Stimulated activated CD4-positive, alpha-beta T cell treated with anti-CD3 and anti-CD28 coated beads, Interleukin-15, amount 100 ng/mL, for 1 hour (primary cell): ENCODE measurements at places on chromosomes 7 and 10.

- DNase-seq = no peak
These were observed 67.5 kb upstream of the EFCAB10 start for GRCh38 chr7:105648561-105649401.

GRCh38 chr10:62001898-62002297 is 100.4 kb downstream of the ARID5B start:
- no peak for DNase-seq

- no peak for DNase-seq
These were observed 306.3 kb upstream of the SP8 start for GRCh38 chr7:21092766-21093702.

- peak; percentile 21 for DNase-seq
These were observed 92.3 kb downstream of the RNF216 start for GRCh38 chr7:5689118-5689517.

- no peak for DNase-seq
These were observed 18.3 kb downstream of the CLCN1 start for GRCh38 chr7:143334244-143334643.

GRCh38 chr7:3722396-3722922 is 421.4 kb downstream of the SDK1 start:
- peak; percentile 1 for DNase-seq

GRCh38 chr10:71241114-71241829 is 28.9 kb downstream of the UNC5B start:
- no peak for DNase-seq

- DNase-seq = no peak
These were observed 180.2 kb upstream of the CACNA2D1 start for GRCh38 chr7:82623812-82624211.

- DNase-seq = no peak
These were observed 4.8 kb upstream of the MTG1 start for GRCh38 chr10:133388973-133389818.

DNA sequence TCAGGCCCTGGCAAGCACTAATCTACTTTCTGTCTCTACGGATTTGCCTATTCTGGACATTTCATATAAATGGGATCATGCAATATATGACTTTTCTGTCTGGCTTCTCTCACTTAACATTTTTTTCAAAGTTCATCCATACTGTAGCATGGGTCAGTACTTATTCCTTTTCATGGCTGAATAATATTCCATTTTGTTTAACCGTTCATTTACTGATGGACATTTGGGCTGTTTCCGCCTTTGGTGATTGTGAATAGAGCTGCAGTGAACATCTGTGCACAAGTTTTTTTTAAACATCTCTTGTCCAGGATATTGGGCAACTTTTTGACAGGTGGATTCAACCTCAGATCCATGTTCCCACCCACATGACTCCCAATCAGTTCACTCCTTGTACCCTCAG is 31.0 kb downstream of the AIFM2 start:
- DNase-seq = no peak

DNA sequence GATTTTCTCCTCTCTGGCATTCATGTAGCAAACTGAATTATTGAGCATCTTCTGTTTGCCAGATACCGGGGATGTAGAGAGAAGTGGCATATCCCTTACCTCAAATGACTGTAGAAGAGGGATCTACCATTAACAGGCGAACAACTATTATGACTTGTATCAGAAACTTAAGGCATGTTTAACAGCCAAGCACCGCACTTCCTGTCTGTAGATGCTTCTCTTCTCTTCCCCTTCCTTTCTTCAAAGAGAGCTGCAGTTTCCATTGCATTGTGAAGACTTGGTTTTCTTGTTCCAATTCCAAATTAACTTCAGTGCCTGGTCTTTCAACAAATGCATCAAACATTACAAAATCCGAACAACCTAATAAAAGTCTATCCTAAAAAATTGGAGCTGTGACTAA is 49.3 kb downstream of the LRRC4 start:
- DNase-seq = no peak

- no peak for DNase-seq
These were observed 219.6 kb downstream of the KCNMA1 start for GRCh38 chr10:77417806-77418640.

DNA sequence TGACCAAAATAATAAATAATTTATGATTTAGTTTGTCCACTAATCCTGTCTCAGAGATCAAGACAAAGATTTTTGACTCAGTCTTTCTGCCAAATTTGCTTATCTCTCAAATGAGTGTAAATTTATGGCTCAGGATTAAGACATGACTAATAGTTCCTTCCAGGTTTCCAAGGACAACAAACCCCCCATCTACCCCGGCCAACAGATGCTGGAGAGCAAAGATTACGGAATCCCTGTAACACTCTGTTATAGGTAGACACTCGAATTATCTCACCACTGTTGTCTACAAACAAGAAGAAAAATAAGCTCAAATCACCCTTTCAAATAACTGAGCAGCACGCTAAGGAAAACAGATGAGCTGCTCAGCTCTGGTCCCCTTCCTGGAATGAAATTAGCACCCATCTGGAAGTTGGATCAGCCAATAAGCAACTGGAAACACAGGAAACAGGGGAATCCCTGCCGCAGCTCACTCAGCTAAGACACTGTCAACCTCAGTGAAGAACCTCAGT is 56.8 kb upstream of the SVIL start:
- no peak for DNase-seq

- DNase-seq = no peak
These were observed 227.5 kb downstream of the TEX36 start for GRCh38 chr10:125455431-125455830.

DNA sequence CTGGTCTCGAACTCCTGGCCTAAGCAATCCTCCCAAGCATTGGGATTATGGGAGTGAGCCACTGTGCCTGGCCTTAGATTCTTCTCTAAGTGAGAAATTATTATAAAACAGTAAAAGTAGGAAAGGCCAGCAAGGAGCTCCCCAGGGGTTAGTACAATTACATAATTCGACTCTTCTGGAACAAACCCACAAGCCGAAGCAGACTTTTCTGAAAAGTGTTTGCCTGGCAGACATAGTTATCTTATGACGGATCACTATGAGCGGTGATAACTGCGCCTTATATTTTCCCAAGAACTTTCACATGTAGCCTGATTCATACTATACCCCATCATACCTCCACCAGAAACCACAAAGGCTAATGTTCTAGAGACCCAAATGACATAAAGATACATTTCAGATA is 30.2 kb upstream of the SH3PXD2A start:
- DNase-seq = no peak

- no peak for DNase-seq
These were observed 404.6 kb upstream of the KCND2 start for GRCh38 chr7:119868387-119868786.

- DNase-seq = no peak
These were observed 141.9 kb downstream of the JMJD1C start for GRCh38 chr10:63323701-63324494.

DNA sequence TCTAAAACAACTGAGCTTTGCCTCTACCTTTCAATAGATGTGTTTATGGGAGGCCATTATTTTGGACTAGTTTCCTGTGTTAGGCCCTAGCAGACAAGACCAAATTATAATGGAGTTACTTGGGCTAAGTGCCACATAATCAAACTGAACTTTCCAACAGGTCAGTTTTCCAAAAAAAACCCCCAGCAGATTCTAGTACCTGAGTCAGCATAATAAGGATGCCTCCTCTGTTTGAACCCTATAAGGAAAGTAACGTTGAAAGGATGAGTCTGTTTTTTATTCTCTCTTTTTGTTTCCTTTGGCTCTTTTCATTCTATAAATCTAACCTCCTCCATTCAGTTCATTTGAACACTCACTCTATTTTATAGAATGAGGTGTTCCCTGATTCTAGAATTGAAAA is 148.1 kb upstream of the FAM3C start:
- no peak for DNase-seq

DNA sequence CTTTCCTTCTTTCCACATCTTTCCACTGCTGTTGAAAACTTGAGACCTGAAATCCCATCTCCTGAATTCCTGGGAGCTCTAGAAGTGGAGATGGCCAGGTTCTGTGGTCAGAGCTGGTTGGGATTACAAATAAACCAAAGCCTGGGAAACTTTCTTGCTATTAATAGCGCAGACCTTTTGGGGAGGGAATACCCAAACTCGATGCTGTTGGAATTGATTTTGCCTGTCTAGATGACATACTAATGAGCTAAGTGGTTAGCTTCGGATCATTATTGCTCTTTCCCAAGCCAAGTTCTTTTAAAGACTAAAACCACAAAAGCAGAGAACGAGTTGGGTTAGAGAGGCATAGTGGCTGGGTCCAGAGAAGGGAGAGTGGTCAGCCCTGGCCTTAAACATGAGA is 76.6 kb downstream of the TCF7L2 start:
- DNase-seq = no peak

DNA sequence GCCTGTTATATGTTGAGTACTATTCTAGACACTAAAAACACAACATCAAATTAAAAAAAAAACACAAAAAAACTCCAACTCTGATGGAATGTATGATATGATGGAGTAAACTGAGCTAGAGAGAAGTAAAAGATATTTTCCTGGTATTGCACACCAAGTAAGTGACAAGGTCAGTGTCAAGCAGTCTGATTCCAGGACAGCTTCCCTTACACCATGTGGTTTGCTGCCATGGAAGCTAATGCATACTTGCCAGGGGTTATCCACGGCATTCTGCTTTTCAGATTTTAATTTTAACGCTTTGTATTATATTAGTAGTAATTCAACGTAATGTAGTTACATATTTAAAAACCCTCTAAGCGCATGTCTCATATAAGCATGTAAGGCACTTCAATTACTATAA is 48.4 kb downstream of the CACNA2D1 start:
- no peak for DNase-seq

DNA sequence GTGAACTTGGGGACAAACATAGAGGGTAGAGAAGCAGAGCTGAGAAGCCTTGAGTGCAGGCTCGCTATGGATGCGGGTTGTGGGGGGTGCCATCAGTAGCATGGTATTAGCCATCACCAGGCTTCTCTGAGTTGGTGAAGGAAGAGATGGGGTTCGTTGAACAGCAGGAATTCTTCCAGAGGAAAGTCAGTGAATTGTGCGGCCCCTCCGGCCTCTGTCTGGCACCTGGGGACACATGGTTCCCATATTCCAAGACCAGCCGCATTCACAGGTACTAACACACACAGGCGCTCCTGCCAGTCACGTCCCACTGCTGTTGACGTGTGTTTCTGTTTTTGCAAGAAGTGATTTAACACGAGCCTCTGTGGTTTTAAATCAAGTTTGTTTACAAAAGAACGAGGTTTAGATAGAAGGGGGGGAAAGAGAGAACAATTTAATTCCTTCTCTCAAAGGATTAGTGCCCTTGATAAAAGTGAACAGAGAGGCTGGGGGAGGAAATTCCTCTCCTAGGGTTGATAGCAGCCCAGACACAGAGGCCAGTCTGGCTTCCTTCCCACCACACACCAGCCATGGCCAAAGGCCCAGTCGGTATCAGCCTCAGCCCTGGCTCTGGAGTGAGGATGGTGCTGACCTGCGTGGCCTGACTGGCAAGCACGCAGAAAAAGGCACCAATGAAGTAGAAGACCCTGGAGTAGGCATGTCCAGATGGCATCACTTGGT is 252.6 kb upstream of the IGFBP3 start:
- no peak for DNase-seq

GRCh38 chr7:124444696-124445480 is 320.7 kb downstream of the GPR37 start:
- no peak for DNase-seq

DNA sequence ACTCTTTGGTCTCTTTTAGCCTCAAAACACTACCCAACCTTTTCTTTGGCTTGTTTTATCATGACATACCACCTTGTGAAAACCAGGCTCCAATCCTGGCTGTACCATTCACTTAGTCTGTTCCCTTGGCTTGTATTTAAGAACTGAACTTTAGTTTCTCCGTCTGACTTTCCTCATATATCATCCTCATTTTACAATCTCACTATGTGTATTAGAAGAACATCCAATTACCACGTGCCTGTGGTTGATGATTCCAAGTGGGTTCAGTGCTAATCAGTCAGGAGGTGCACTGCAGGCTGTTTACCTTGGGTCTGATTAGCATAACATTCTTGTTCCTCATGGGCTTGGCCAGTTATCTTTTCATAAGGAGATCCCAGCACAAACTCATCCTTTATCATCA is 144.8 kb upstream of the KLF14 start:
- DNase-seq = no peak

- DNase-seq = no peak
These were observed 6.3 kb upstream of the C7orf33 start for GRCh38 chr7:148584154-148584827.

DNA sequence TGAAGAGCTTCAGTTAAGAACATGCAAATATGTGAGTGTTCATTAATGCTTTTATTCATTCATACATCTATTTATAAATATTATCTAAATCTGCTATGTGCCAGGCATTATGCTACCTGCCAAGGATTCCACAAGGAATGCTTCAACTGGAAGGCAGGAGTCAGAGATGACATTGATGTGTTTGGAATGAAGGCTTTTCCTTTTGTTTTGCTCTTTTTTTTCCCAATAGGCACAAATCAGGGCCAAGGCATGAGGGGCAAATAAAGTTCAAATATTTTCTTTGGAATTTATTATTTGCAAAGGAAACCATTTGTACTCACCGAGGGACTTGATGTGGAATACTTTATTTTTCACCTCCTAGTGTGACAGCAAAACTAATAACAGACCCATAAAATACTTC is 530.3 kb downstream of the ARL4A start:
- DNase-seq = no peak

GRCh38 chr7:741191-741671 is 14.2 kb upstream of the PRKAR1B start:
- no peak for DNase-seq

DNA sequence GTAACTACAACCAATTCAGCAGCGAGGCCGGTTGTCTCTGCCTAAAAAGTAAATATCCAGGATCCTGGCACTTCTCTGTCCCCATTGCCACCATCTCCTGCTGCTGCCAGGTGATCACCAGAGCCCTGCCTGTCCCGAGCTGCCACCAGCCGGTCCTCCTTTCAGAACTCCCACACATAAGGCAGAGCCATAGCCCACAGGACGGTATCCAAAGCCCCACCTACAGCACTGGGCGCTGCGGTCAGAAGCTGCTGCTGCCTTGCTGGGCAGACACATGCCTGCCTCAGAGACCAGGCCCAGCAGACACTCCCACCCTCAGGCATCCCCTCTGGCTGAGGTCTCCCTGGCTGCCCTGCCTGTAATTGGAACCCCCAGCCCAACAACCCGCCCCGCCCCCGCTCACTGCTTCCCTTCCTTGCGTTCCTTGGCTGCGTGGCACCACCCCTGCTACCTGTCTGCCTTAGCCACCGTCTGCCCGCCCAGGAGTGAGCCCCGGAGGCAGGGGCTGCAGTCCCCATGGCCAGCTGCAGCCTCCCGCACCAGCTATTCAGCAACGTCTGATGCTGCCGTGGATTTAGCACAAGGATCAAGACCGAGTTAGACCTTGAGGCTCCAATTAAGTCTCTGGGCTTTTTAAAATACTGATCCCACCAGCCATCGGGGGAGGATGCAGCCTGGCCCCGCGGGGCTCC is 100.7 kb downstream of the CYTH3 start:
- no peak for DNase-seq
